ENCODE measurements at places on chromosomes 1 and 21.

DNA sequence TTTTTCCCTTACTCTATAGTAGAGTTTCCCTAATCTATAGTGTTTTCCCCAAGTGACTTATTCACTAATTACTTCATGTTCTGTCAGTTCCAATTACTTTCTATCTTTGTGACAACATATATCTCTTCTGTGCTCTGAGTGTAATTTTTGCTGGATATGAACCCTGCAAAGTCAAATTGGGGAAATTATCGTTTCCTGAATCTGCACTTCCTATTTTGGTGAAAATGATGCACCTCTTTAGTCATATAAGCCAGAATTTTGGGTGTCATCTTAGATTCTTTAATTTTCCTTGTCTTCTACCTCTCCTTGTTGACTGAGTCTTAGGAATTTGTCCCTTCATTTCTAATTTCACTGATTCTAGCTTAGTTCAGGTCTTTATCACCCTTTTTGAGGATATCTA is 33.4 kb upstream of the PRKACB start:
- DNase-seq = no peak
- no peak overlapping the region for H3K27ac ChIP-seq
- no peaks in the 10 kb centered on the region for H3K27me3 ChIP-seq
- no peak overlapping the region for H3K4me3 ChIP-seq

DNA sequence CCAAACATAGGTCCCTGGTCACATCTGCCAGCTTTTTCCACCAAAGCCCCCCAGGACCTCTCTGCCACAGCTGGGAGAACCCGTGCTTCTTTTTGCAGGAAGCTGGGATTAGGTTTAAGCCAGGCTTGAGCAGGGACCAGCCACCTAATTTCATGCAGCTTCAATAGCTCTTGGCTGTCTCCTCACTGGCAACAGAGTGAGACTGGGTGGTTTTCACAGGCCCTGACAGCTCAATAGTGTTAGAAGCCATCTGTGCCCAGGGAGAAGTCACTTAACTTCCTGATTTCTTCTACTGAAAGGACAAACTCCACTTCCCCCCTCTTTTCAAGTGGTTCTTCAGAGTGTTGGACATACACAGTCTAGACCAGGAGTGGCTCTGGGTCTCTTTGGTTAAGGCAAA is 20.4 kb upstream of the SRSF4 start:
- H3K4me3 ChIP-seq = no peak overlapping the region
- no peaks in the 10 kb centered on the region for H3K36me3 ChIP-seq
- H3K27me3 ChIP-seq = no peaks in the 10 kb centered on the region
- H3K27ac ChIP-seq = peak overlapping the region; percentile 77
- no peak for DNase-seq

- H3K4me1 ChIP-seq = no peaks in the 10 kb centered on the region
- no peaks in the 10 kb centered on the region for H3K36me3 ChIP-seq
- H3K4me3 ChIP-seq = no peak overlapping the region
- H3K27me3 ChIP-seq = no peaks in the 10 kb centered on the region
Observed at GRCh38 chr1:30379684-30380624, 343.4 kb downstream of the MATN1 start.

GRCh38 chr1:54763816-54764132 is 549 bp downstream of the PARS2 start:
- peaks cover 2% of the 10 kb centered on the region for H3K36me3 ChIP-seq
- no peak for DNase-seq
- peak overlapping the region; percentile 94 for H3K4me3 ChIP-seq
- H3K27me3 ChIP-seq = no peaks in the 10 kb centered on the region

DNA sequence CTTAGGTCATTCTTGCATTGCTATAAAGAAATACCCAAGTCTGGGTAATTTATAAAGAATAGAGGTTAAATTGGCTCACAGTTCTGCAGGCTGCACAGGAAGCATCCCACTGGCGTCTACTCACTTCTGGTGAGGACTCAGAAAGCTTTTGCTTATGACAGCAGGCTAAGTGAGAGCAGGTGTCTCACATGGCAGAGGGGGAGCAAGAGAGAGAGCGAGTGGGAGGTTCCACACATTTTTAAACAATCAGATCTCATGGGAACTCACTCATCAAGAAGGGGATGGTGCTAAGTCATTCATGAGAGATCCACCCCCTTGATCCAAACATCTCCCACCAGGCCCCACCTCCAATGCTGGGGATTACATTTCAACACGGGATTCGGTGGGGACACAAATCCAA is 13.6 kb upstream of the RGS4 start:
- peak; percentile 71 for DNase-seq
- H3K27me3 ChIP-seq = no peaks in the 10 kb centered on the region
- no peak overlapping the region for H3K27ac ChIP-seq
- no peaks in the 10 kb centered on the region for H3K36me3 ChIP-seq
- H3K4me3 ChIP-seq = peak overlapping the region; percentile 3
